ENCODE measurements at places on chromosomes 3 and 15. TPM values are rescaled to one million over a fixed set of nuclear protein-coding genes. Genes with fewer than 3 reads are reported as not detected.

GRCh38 chr3:124837065-124837464, 50.1 kb downstream of the ITGB5 start:
- H3K4me3 ChIP-seq, result no peak overlapping the region
- H3K27me3 ChIP-seq, result no peaks in the 10 kb centered on the region
- H3K36me3 ChIP-seq, result peaks cover 10% of the 10 kb centered on the region

GRCh38 chr3:23484386-23484785, 281.3 kb downstream of the UBE2E2 start:
- H3K36me3 ChIP-seq, result no peaks in the 10 kb centered on the region
- no peak overlapping the region for H3K27ac ChIP-seq
- no peak overlapping the region for H3K4me3 ChIP-seq
- no peaks in the 10 kb centered on the region for H3K27me3 ChIP-seq

Gene ACSBG1
- total RNA-seq, result 14.0 TPM

DNA sequence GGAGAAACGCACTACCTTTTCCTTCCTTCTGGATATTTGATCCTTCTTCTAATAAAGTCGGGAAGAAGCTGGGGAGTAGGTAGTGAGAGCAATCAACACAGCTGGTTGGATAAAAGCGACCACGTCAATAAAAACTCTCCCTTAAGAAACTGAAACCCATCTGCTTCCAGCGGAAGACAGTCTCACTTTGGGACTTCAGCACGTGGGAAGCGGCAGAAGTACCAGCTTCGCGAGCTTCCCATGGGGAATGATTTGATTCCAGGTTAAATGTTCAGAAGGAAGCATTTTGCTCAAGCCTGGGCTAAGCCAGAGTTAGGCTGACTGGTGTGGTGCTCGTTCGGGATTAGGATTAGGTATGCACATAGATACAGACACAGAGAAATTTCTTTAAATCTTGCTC, 262.3 kb upstream of the LYSMD4 start:
- H3K4me3 ChIP-seq, result no peak overlapping the region
- no peaks in the 10 kb centered on the region for H3K36me3 ChIP-seq
- H3K27ac ChIP-seq, result no peak overlapping the region
- H3K4me1 ChIP-seq, result no peaks in the 10 kb centered on the region
- H3K27me3 ChIP-seq, result no peaks in the 10 kb centered on the region

Gene JMJD7
- total RNA-seq, result 15.7 TPM

DNA sequence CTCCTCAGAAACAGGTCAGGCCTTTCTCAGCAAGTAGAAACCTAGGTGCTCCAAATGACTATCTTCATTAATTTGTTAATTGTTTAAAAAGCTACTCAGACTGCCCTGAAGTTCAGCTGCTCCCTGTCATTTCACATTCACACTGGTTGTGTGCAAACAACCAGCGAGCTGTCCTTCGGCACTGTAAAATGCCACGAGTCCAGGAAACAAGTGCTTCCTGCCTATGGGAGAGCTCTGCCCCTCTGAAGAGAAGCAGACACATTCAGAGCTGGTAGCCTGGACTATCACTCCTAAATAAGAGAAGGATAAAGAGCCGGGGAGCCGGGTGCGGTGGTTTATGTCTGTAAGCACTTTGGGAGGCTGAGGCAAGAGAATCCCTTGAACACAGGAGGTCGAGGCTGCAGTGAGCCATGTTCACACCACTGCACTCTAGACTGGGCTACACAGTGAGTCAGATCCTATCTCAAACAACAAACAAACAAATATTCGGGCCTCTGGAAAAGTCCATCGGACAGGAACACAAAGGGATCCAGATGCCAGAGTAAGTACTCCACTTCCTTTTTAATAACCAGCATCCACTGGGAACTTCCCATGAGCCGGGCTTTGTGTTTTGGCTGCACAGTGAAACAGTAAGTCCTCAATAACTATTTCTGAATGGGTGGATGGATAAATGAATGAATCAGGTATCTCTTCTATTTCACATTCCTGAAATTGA, 114.4 kb upstream of the WNT5A start:
- no peak overlapping the region for H3K4me3 ChIP-seq
- no peaks in the 10 kb centered on the region for H3K27me3 ChIP-seq
- no peaks in the 10 kb centered on the region for H3K36me3 ChIP-seq
- no peak for DNase-seq
- H3K27ac ChIP-seq, result no peak overlapping the region

- H3K27me3 ChIP-seq, result no peaks in the 10 kb centered on the region
- no peak overlapping the region for H3K4me3 ChIP-seq
- no peak for DNase-seq
- H3K36me3 ChIP-seq, result no peaks in the 10 kb centered on the region
- no peaks in the 10 kb centered on the region for H3K4me1 ChIP-seq
Observed at GRCh38 chr3:151145713-151146070, 57.3 kb downstream of the GPR171 start.

GRCh38 chr3:24048843-24049242, 103.8 kb downstream of the NR1D2 start:
- no peak for DNase-seq
- H3K27ac ChIP-seq, result no peak overlapping the region
- H3K4me3 ChIP-seq, result no peak overlapping the region
- no peaks in the 10 kb centered on the region for H3K27me3 ChIP-seq

DNA sequence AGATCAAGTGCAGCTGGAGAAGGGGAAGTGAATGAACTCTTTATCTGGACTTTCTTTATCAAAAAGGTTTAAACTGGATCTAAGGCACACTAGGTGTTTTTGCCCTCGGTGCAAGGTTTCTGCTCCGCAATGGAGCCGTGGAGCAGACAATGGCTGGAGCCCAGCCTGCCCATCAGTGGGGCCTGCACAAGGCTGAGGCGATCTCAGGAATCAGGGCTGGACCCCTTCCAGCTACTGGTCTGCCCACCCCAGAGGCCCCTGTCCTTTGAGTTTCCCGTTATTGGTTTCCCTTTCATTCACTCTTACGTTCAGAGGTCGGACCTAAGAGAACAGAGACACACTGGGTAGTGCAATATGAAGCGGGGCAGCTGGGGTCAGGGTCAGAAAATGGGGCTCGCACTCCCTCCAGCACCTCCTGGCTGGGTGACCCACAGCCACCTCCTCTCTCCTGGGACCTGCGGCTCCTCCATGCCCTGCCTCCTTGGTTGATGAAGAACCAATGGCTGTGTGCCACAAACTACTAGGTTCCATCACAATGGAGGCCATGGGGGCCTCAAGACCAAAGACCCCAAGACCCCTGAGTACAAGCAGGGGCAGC, 164.6 kb downstream of the CHSY1 start:
- no peak overlapping the region for H3K4me3 ChIP-seq
- H3K4me1 ChIP-seq, result peaks cover 32% of the 10 kb centered on the region
- DNase-seq, result no peak
- H3K36me3 ChIP-seq, result no peaks in the 10 kb centered on the region
- no peak overlapping the region for H3K27ac ChIP-seq

- no peaks in the 10 kb centered on the region for H3K36me3 ChIP-seq
- peak; percentile 48 for DNase-seq
- peaks cover 1% of the 10 kb centered on the region for H3K4me1 ChIP-seq
- H3K4me3 ChIP-seq, result no peak overlapping the region
Observed at GRCh38 chr3:138781012-138781470, 53.7 kb downstream of the PIK3CB start.

- no peaks in the 10 kb centered on the region for H3K4me1 ChIP-seq
- DNase-seq, result no peak
- no peaks in the 10 kb centered on the region for H3K36me3 ChIP-seq
- H3K27ac ChIP-seq, result no peak overlapping the region
- no peak overlapping the region for H3K4me3 ChIP-seq
Observed at GRCh38 chr15:47066392-47066791, 650.9 kb upstream of the SEMA6D start.

Gene DAZL
- not detected for total RNA-seq

- no peaks in the 10 kb centered on the region for H3K36me3 ChIP-seq
- H3K4me3 ChIP-seq, result no peak overlapping the region
- no peaks in the 10 kb centered on the region for H3K4me1 ChIP-seq
- no peak overlapping the region for H3K27ac ChIP-seq
- no peak for DNase-seq
Observed at GRCh38 chr3:160162440-160162839, 62.8 kb upstream of the C3orf80 start.

DNA sequence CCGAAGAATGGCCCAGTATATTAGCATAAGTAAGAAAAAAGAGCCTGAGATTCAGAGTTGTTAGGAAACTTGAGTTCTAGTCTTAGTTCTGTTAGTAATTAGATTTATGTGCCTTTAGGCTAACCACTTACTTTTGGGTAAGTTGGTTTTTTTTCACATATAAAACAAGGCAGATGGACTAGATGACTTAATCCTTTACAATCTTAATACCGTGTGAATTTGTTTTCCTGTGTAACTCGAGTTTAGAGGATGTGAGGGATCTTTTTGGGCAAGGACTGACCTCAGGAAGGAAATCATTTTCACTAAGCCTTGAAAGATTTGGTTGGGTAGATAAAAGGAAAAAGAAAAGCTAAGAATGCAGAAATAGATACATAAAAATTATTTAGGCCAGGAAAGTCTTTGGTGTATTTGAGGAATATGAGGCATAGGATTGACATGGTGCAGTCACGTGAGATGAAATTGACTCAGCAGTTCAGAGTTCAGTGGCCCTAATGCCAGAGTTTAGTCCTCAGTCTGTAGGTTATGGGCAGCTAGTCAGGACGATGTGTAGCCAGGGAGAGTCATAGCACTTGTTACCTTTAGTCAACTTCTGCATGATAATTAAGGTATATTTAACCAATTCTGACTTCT, 34.6 kb downstream of the PAK2 start:
- H3K27ac ChIP-seq, result peak overlapping the region; percentile 54
- H3K4me3 ChIP-seq, result no peak overlapping the region
- H3K4me1 ChIP-seq, result peaks cover 27% of the 10 kb centered on the region
- DNase-seq, result peak; percentile 24

- no peaks in the 10 kb centered on the region for H3K4me1 ChIP-seq
- H3K27me3 ChIP-seq, result no peaks in the 10 kb centered on the region
- no peak overlapping the region for H3K4me3 ChIP-seq
- H3K36me3 ChIP-seq, result no peaks in the 10 kb centered on the region
- no peak for DNase-seq
Observed at GRCh38 chr3:22117751-22118346, 366.8 kb upstream of the ZNF385D start.

- DNase-seq, result no peak
- no peaks in the 10 kb centered on the region for H3K27me3 ChIP-seq
- H3K4me1 ChIP-seq, result peaks cover 6% of the 10 kb centered on the region
- no peaks in the 10 kb centered on the region for H3K36me3 ChIP-seq
- H3K27ac ChIP-seq, result no peak overlapping the region
- H3K4me3 ChIP-seq, result no peak overlapping the region
Observed at GRCh38 chr3:128742821-128743594, 17.0 kb downstream of the RAB7A start.

Gene GPR149
- not detected for total RNA-seq

DNA sequence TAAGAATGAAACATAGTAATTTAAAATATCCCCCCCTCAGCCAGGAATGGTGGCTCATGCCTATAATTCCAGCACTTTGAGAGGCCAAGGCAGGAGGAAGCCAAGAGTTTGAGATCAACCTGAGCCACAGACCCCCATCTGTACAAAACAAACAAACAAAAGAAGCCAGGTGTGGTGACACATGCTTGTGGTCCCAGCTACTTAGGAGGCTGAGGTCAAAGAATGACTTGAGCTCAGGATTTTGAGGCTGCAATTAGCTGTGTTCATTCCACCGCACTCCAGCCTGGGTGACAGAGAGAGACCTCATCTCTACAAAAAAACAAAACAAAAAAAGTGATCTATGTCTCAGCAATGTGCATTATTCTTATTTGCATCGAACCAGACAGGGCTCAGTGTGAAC, 800.8 kb downstream of the MCTP2 start:
- no peaks in the 10 kb centered on the region for H3K27me3 ChIP-seq
- no peak for DNase-seq
- no peak overlapping the region for H3K27ac ChIP-seq
- no peaks in the 10 kb centered on the region for H3K4me1 ChIP-seq
- H3K4me3 ChIP-seq, result no peak overlapping the region

GRCh38 chr3:64010199-64010598, 13.1 kb downstream of the PSMD6 start:
- no peak for DNase-seq
- H3K36me3 ChIP-seq, result peaks cover 89% of the 10 kb centered on the region
- H3K27me3 ChIP-seq, result no peaks in the 10 kb centered on the region

DNA sequence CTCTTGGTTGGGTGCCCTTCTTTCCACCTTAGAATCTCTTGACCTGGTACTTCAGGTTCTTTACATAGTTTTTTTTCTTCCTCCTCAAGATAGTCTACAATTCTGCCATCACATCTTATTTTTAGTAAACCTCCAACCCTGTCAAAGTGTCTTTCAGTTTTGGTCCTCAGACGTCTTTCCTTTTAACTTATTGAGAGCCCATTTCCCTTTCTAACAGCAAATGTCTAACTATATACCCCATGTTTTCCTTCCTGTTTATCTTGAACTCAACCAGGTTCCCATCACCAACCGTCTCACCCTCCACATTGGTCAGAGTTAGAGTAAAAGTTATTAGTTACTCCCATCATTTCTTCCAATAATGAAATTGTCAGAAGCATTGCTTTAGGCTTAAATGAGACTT, 10.4 kb downstream of the KBTBD12 start:
- H3K27ac ChIP-seq, result no peak overlapping the region
- no peaks in the 10 kb centered on the region for H3K36me3 ChIP-seq
- no peak for DNase-seq
- no peaks in the 10 kb centered on the region for H3K27me3 ChIP-seq

Gene GOLGA6B
- total RNA-seq, result not detected

DNA sequence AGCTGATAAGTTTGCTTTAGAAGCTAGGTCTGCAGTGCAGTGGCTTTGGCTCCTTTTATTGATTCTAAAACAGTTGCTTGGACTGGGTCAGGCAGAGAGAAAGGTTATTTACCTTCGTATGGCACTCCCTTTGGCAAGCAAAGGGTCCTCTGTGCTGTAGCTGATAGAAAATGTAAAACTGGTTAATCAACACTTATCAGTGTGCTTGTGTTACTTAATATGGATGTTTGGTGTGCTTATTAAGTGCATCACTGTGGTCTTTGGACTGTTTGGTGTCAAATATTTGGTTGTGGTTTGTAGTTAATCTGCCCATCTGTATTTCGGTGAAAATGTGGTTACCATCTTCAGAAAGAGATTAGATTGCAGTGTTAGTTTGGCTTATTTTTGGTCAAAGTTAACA, 16.0 kb downstream of the UBE2E2 start:
- DNase-seq, result no peak
- H3K27me3 ChIP-seq, result no peaks in the 10 kb centered on the region
- H3K4me1 ChIP-seq, result no peaks in the 10 kb centered on the region

GRCh38 chr3:13233487-13234485, 160.6 kb upstream of the IQSEC1 start:
- H3K27me3 ChIP-seq, result no peaks in the 10 kb centered on the region
- DNase-seq, result no peak
- no peaks in the 10 kb centered on the region for H3K4me1 ChIP-seq
- no peak overlapping the region for H3K27ac ChIP-seq

DNA sequence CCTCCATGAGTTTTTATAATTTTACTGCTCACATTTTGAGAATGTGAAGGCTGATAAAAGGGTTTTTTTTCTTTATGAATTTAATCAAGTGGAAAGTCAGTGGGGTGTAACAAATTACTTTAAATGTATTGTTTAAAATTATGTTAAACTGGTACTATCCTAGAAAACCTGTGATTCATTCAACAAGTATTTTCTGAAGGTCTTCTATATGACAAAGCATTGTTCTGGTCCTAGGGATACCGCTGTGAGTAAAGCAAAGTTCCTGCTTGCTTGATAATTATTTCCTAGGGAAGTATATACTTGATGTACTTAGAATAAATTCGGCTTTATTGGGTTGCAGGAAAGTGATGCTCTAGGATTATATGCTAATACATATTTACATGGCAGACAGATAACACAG, 152.8 kb upstream of the GOLGA6L4 start:
- DNase-seq, result no peak
- H3K27me3 ChIP-seq, result peaks cover 17% of the 10 kb centered on the region
- H3K4me1 ChIP-seq, result no peaks in the 10 kb centered on the region
- no peak overlapping the region for H3K4me3 ChIP-seq

GRCh38 chr3:134617608-134618477, 33.0 kb downstream of the KY start:
- no peak for DNase-seq
- H3K27ac ChIP-seq, result no peak overlapping the region
- peaks cover 10% of the 10 kb centered on the region for H3K4me1 ChIP-seq
- H3K4me3 ChIP-seq, result no peak overlapping the region
- H3K27me3 ChIP-seq, result no peaks in the 10 kb centered on the region

Gene SPINK8
- not detected for total RNA-seq

Data from adrenal gland (tissue), 19 donors.